ENCODE measurements at places on chromosomes 2 and 18. TPM values are rescaled to one million over a fixed set of nuclear protein-coding genes. Genes with fewer than 3 reads are reported as not detected.

Gene GALNT5
- 1.6 TPM for total RNA-seq

Gene CNGA3
- total RNA-seq = under 0.01 TPM

Gene IL1R2
- total RNA-seq = 8.2 TPM

Gene OSR1
- 34.1 TPM for total RNA-seq

Gene RNF144A
- total RNA-seq = 10.8 TPM

Gene RAPGEF4
- 7.7 TPM for total RNA-seq

Gene PRKAG3
- not detected for total RNA-seq

Gene CFC1
- total RNA-seq = not detected

Gene SLC4A5
- total RNA-seq = 2.1 TPM
